CD8-positive, alpha-beta memory T cell (primary cell): ENCODE measurements at places on chromosomes 16 and 17.

GRCh38 chr17:77404812-77405581 is 264.2 kb downstream of the SEC14L1 start:
- peak; percentile 69 for DNase-seq

- no peak for DNase-seq
Measured at GRCh38 chr17:77301694-77302266, 161.0 kb downstream of the SEC14L1 start.

DNA sequence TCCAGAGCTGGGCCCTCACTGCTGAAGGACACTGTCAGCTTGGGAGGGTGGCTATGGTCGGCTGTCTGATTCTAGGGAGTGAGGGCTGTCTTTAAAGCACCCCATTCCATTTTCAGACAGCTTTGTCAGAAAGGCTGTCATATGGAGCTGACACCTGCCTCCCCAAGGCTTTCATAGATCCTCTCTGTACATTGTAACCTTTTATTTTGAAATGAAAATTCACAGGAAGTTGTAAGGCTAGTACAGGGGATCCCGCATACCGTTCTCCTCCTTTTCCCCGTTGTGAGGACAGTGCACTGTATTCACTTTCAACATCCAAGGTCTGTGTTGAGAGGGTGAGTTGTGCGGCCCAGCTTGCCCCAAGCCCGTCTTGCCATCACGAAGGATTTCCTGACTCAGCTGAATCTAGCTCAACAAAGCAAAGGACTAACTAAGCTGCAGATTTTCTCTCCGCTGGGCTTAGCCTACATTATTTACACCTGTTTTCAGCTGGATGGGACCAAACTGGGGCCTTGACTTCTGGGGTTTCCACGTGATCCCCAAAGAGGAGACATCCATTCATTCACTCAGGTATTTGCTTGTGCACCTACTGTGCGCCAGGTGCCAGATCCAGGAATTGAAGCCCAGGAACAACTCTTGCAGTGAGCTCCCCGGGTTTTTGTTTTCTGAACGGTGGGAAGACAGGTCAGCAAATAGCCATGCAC is 5.2 kb upstream of the TMEM235 start:
- no peak for DNase-seq

DNA sequence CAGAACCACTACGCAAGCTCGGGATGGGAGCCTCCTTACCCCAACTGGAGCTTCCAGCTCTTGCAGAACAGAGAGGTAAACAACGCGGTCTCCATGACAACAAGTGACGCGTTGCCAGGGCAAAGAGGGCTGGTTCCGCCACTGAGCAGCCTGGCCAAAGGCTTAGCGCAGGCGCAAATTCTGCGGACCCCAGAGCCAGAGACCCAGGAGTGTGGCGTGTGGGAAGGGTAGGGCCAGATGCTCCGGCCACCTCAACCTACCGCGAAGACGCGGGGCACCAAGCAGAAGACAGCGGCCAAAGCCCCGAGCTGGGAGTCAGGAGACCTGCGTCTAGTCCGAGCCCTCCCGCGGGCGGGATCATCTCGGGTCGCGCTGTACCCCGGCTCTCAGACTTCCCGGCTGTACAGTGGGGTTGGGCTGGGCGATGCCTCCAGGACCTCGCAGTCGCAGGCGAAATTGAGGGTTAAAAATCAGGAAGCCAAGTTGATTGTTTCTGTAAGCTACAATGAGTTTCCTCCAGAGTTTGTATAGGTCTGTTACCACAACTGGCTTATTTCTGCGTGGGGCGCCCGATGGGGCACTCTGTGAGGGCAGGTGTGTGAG is at the start of gene TEKT1:
Gene TEKT1, minus strand, starts transcription at position 69 of the 603 bp plus-strand sequence. CDS start 1,353 bp downstream, outside the sequence.
- peak; percentile 86 for DNase-seq

DNA sequence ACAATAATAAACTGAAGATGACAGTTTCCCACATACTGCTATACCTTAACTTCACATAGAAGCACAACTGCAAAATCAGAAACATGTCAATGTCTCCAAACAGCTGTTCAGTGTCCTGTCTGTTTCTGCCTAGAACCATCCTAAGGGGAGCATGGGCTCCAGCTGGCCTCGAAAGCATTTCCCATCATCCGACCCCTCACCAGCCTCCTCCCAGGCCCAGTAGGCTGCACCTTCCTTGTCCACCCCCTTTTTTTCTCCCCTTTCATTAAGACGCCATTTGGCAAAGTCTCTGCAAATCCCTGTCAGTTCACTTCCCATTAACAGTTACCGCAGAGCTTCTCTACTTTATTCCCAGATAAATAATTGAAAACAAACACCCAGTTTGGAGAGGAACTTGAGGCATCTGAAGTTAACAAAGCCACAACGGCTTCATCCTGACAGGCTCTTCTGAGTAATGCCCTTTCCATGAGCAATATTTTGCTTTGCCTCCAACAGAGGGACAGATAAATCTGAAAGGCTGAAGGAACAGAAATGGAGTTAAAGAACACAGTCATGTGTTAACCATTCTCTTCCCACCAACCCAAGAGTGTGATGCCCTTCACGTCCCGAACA is 65.3 kb downstream of the SLC39A11 start:
- DNase-seq: no peak

DNA sequence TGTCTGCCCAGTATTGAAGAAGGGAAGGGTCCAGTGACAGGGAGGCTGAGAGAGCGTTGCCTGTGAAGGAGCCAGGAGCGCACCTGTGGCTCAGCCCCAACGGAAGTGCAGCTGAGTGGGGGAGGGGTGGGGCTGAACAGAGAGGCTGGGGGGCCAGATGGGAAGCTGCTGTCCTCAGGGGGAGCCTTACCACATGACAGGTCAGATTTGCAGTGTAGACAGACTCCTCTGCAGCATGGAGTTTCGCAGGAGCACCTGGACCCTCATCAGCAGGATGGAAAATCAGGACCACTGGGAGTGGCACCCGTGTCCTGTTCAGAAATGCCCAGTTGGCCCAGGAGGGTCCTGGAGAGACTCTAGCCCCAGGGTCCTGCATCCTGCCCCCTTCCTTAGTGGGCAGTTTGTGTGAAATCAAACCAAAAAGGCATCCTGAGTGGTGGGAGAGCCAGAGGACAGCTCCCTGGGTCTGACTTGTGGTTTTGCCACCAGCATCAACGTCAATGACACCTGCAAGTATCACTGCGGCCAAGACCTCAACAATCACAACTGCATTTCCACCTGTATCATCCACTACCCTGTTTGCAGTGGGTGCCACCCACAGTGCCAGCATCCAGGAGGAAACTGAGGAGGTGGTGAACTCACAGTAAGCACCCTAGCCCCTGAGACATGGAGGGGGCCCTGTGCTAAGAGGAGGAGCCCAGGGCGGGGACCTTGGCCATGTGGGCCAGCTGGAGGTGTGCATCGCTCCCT is 7.8 kb downstream of the CD300A start:
- peak; percentile 29 for DNase-seq

DNA sequence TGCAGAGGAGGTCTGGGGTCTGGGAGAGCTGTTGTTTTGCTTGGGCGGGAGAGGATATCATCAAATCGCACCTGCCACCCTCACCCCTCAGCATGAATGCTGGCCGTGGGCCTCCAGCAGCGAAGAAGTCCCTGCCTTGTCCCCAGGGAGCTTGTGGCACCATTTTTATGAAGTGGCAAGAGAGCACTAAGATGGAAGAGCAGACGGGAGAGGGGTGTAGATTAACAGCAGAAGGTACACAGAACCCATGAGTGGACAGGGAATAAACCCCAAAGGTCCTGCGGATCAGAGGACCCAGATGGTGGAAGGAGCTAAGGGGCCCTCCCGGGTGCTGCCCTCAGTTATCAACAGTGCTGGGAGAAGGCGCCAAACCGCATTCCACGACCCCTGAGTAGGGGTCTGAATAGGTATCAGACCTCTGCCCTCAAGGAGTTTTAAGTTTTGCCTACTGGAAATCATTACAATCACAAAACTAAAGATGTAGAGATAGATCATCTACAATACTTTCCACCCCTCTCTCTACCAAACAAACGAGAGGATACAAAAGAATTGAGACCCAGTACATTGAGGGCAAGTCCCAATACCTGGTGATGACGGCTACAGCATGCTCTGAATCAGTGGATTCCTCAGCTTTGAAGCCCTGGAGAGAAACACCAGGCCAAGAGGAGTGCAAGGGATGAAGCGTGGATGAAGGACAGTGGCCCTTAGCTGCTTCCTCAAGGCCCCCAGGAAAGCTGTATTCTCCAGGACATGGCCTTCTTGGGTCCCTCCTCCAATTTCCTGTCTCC is 60.2 kb downstream of the CCDC182 start:
- no peak for DNase-seq

DNA sequence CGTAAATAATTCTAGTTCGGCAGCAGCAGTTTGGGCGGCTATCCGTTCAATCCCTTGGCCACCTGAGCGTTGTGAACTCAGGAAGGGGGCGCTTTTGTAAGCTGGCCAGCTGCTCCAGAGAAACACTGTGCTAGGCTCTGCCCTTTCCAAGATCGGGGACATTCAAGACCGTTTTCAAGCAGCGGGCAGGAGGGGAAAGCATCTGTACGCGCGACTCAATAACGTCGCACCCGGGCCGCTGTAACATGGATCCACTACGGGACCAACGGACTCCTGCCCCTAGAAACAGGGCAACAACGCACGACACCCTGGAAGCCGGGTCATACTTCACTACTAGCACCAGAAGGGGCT is 463 bp downstream of the TOP2A start:
- DNase-seq: no peak

- no peak for DNase-seq
Measured at GRCh38 chr16:69619514-69619913, 53.7 kb downstream of the NFAT5 start.

DNA sequence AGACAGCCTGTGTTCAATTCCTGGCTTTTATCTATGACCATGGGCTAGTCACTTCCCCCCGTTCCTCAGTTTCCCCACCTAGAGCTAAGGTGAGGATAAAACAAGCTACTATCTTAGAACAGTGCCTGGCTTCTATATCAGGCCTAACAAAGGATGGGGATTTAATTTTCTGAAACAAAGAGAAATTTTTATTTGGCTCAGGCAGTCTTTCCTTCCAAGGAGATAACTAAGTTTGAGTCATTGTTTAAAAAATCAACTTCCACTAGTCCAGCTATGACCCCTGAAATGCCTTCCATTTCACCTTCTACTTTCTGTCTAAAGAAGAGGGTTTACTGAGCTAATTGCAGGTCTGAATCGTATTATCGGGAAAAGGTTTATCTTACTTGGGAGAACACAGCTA is 99.0 kb downstream of the CMIP start:
- no peak for DNase-seq

GRCh38 chr16:58022601-58023371 is 2.8 kb upstream of the MMP15 start:
- no peak for DNase-seq

- no peak for DNase-seq
Measured at GRCh38 chr16:85072076-85072860, 40.0 kb downstream of the CIBAR2 start.

- no peak for DNase-seq
Measured at GRCh38 chr16:76910931-76911330, 280.1 kb upstream of the MON1B start.

DNA sequence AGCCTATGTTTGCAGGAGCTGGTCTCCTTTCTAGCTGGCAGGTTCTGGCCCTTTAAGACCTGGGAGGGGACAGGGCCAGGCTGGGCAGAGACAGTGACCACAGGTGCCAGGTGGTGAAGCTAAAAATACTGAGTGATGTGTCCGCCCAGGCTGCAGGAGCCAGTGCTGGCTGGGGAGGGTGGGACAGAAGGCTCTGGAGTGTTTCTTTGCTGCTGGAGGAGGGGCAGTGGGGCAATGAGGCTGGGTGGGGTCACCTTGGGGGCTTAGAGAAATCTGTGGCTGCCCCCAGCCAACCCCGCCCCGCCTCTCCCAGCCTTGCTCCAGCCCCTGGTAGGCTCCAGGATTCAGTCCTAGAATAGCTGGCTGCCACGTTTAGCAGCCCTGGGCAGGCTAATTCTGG is 30.4 kb upstream of the SBK1 start:
- no peak for DNase-seq

- no peak for DNase-seq
Measured at GRCh38 chr17:1241929-1242328, 28.3 kb upstream of the BHLHA9 start.

DNA sequence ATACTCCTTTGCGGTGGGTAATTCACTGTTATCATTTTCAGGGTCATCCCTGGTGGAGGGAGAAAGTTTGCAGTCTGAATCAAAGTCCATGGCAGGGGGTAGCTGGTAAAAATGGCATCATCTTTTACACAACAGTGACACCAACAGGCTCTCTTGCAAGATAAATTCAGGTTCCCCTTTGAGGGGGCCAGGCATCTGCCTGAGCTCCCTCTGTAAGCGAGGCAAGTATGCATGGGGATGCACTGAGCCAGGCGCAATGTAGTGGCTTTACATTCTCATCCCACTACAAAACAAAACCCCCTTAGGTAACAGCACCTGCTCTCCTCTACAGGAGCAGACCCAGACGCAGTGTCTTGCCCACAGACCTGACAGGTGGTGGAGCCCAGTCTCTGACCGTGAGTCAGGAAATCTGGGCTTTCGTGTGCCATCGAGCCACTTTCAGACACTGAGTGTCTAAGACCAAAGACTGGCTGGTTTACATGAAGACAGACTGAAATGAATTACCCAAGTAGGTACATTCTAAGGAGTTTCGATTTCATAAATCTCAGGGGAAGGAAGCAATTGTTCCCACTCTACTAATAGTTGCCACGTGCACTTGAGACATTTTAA is 17.7 kb downstream of the LITAFD start:
- no peak for DNase-seq

DNA sequence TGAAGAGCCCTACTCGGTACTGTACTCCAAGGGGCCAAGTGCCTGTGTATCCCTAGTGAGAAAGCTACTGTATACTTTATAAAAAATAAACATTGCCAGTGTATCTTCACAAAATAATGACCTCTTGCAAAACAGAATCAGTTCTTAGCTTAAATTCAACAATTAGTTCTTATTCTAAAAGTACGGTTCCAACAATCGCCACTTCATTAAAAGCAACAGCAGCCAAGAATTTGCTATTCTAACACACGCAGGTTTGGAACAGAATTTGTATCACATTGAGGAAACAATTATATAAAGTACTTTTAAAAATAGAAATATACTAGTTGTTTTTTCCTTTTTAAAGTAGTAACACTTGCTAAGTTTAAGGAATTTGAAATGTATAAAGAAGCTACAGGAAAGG is 48.5 kb downstream of the CEP95 start:
- DNase-seq: no peak
